ENCODE measurements at places on chromosomes 2 and 18.

DNA sequence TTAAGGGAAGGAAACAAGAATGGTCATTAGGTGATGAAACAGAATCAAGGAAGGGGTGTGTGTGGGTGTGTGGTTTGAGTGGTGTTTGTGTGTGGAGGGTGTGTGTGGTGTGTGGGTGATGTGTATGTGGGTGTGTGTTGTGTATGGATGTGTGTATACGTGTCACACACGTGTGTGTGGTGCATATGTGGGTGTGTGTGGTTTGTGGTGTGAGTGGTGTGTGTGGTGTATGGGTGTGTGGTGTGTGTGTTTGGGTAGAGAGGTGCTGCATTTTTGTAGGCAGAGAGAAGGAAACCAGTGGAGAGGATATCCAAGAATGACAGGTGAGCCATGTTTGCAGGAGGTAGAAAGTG, 1.1 kb upstream of the CEP192 start:
- no peak for DNase-seq

DNA sequence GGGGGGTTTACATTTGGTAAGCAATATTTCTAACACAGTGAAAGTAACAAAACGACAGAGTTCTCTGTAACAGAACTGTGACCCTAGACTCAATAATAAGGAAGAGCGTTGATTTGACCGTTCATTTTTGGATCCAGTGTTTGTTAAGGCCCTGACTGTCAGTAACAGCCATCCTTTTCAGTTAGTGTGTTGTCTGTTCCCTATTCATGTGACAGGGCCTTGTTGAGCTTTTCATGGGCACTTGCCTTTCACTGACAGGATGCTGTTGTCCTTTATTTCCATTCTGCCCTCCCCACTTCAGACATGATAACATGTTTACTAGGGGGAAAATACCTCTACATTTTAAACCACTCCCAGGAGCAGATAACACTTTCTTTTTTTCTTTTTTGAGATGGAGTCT, 45.8 kb downstream of the MAP4K4 start:
- DNase-seq = no peak

GRCh38 chr2:178521304-178522150, 41.3 kb downstream of the PLEKHA3 start:
- no peak for DNase-seq

- peak; percentile 88 for DNase-seq
These were observed 387.6 kb downstream of the FIGN start for GRCh38 chr2:163347982-163348856.

GRCh38 chr2:37809525-37809924, 115.6 kb upstream of the RMDN2 start:
- DNase-seq = peak; percentile 88

DNA sequence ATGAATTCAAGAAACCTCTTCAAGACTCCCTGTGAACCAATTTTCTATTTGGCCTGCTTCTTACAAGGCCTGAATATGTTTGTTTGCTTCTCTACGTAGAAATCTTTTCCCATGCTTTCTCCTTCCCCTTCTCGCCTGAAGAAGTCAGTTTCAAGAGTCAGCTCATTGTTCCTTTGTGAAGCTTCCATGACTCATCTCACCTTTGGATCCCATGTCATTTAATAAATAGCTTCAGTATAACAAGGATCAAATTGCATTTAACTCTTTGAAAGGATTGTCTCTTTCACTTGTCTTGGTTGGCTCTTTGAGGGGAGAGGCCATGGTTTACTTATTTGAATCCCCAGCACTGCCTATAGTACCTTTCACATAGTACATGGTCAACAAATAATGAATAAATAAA, 28.4 kb downstream of the CPS1 start:
- no peak for DNase-seq

- DNase-seq = no peak
These were observed 25.6 kb upstream of the WIPF1 start for GRCh38 chr2:174623106-174623637.

- peak; percentile 56 for DNase-seq
These were observed 159.1 kb upstream of the PIEZO2 start for GRCh38 chr18:11308499-11308898.

GRCh38 chr2:150866431-150866830, 379.0 kb upstream of the RND3 start:
- DNase-seq = peak; percentile 54

DNA sequence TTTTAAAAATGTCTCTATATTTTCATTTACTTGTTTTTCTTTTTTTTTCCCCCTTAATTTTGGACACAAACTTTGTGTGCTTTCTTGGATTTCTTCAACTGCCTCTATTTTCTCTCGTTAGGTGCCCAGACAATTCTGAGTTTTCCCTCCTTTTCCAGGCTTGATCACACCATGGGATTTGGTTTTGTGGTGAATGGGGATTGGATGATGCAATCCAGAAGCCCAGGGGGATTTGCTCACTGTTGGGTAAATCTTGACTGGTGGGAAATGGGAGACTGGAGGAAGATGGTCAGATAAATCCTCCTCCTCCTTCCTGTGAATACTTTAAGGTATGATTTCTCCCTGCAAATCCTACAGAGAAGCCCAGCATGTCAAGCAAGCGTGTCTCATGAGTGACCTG, 19.5 kb upstream of the PAX8 start:
- peak; percentile 13 for DNase-seq

- no peak for DNase-seq
These were observed 413.6 kb upstream of the ID2 start for GRCh38 chr2:8268172-8268783.

DNA sequence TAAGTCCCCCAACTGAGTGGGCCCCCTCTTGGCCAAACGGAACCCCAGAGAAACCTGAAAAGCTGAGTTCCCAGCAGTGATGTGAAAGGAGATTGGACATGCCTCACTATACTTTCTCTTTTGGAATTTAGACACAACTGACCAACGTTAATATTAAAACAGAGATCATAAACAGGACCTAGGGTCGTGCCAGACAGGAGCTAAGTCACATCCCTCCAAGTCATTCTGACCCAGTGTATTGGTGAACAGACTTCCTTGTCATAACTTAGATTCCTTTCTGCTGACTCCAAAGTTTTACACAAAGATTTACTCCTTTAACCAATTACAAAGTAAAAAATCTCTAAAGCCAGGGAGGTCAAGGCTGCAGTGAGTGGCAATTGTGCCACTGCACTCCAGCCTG, 46.9 kb downstream of the UXS1 start:
- DNase-seq = peak; percentile 27

DNA sequence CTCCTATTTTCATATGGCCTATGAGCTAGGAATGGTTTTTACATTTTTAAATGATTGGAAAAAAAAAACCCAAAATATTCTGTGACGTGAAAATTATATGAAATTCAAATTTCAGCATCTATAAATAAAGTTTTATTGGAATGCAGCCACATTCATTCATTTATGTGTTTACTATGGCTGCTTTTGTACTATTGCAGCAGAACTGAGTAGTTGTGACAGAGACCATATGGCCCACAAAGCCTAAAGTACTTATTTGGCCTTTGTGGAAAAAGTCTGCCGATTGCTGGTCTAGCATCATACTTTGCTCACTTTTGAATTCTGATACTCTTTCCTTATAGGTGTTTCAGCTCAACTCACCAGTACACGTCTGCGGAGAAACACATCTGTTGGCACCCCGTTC, 39.0 kb downstream of the MYO3B start:
- DNase-seq = no peak

- DNase-seq = peak; percentile 29
These were observed 190.4 kb downstream of the RIT2 start for GRCh38 chr18:42925036-42925435.

GRCh38 chr2:11622611-11623010, 47.4 kb downstream of the NTSR2 start:
- peak; percentile 7 for DNase-seq

DNA sequence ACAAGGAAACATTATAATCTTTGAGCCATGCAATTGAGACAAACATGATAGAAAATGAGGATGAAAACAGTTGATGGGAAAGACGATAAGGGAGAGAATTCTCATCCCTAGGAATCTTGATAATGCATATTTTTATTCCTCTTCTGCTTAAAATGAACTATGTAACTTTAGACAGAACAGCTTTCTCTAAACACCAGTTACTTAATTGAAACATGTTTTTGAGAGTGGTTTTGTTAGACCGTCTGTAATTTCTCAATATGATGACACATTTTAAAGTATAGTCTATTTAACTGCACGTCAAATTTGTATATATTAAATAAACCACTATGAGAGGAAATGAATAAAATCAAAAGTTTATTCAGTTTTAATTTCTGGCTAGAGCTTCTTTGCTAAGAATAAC, 1453.9 kb upstream of the NXPH2 start:
- peak; percentile 6 for DNase-seq

- DNase-seq = peak; percentile 85
These were observed 10.9 kb downstream of the MAT2A start for GRCh38 chr2:85549826-85550225.

DNA sequence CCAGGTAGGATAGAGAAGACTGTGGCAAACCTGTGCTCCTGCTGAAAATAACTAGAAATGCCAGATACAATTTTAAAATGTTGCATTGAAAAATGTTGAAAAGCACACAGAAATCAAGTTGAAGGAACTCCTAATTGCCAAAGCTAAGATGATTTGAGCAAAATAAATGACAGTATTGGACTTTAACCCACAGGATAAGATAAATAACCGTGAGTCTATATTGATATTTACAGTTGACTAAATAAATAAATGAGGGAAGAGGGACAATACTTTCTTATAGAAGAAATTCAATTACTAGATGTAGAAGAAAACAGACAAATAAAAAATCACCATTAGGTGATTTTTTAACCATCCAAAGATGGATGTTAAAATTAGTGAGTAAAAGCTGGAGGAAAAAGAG, 59.0 kb downstream of the CWC22 start:
- DNase-seq = no peak

DNA sequence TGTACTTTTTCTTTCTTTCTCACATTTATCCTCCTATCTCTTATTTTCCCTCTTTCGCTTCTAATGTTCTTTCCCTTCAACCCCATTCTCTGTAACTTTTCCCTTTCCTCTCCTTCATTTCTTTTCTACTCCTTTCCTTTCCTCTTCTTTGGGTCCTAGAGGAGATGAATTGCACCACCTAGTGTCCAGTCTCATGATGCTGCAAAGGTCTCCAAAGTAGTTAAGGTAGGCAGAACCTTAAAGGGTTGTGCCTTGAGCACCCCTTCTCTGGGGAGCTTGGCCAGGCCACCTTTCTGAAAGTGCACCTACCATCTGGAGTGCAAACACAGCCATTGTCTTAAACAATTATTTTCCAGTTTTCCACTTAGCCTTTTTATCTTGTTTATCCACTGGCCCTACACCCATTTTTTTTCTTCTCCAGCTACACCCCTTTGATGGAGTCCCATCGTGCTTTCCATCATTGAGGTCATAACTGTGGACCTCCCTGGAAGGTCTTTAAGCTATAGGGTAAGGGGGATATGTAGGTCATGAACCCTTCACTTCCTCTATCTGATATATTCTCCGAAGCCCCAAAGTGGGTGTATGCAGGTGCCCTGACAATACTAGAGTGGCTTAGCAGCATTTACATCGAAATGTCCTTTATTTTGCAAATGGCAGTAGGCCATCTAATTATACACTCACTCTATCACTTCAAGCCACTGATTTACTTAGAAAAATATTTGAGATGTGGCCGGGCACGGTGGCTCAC, 155.9 kb downstream of the ESCO1 start:
- DNase-seq = peak; percentile 71

DNA sequence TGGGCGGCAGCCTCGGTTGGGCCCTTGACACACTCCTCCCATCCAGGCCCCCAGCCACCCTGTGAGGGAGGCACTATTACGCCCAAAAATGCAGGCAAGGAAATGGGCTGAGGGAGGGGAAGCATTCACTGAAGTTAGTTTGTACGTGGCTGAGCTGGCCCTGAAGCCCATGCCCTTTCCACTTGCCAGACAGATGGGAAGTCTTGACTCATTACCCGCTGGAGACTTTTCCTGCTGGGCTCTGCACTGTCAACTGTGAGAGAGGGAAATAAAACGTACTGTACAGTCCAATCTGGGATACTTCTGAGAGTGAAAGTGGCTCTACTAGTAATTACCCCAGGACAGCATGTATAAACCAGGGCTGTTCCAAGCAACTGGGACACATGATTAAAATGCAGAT, 125.9 kb downstream of the MSH2 start:
- DNase-seq = no peak

GRCh38 chr2:33617401-33617800, 18.3 kb upstream of the FAM98A start:
- DNase-seq = no peak

DNA sequence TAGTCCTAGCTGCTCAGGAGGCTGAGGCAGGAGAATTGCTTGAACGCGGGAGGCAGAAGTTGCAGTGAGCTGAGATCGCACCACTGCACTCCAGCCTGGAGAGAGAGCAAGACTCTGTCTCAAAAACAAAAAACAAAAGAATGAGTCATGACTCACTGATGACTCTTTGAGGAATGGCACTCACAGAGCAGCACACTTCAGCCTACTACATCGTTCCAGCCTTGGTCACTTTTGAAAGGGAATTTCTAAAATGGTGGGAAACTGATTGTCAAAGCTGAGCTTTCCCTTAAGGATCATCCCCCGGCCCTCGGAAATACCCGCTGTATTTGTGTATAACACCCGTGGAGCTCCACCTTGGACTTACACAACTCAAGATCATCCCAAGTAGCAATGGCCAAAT, 217.3 kb upstream of the HS6ST1 start:
- DNase-seq = peak; percentile 58

DNA sequence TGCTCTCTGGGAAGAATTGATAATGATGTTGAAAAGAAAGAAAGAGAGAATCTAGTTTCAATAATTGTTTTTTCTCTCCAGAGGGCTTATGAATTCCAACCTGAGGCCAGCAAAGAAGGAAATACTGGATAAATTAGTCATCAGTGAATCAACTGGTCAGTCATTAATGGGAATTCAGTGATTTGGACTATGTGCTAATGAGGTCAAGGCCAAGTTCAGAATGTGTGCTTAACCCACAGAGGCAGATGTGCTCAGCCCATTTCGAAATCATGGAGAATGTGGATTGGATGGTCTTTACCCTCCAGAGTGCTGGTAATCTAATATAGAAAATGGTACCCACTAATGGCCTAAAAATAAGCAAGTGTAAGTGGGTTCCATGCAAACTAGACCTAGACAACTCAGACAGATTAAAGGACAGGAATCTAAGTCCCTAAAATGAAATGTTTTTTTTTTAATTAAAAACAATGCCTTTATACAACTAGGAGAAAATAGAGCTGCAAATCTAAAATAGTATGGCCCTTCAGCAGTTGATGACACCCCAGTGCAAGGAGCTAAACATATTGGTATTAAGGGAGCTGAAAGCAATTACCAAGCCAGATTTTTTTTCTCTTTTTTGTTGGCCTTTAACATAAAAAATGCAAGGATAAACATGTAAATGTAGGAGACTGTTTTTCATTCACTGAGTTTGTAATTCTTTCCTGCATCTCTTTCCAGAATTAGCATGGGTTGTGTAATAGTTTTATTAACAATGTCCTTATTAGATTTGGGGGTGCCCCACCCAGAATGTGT, 296.9 kb downstream of the SATB2 start:
- DNase-seq = peak; percentile 70

GRCh38 chr2:232204457-232204931, 174.1 kb upstream of the ALPP start:
- DNase-seq = no peak

Measured in amniotic epithelial cell (primary cell).